NCI-H2107 (cell line): ENCODE measurements at places on chromosomes 5 and 9.

GRCh38 chr9:726005-726404 lies 115.5 kb upstream of the DMRT1 start:
- DNase-seq = no peak

- no peak for DNase-seq
Measured at GRCh38 chr9:110048976-110049698, 158.8 kb downstream of the C9orf152 start.

DNA sequence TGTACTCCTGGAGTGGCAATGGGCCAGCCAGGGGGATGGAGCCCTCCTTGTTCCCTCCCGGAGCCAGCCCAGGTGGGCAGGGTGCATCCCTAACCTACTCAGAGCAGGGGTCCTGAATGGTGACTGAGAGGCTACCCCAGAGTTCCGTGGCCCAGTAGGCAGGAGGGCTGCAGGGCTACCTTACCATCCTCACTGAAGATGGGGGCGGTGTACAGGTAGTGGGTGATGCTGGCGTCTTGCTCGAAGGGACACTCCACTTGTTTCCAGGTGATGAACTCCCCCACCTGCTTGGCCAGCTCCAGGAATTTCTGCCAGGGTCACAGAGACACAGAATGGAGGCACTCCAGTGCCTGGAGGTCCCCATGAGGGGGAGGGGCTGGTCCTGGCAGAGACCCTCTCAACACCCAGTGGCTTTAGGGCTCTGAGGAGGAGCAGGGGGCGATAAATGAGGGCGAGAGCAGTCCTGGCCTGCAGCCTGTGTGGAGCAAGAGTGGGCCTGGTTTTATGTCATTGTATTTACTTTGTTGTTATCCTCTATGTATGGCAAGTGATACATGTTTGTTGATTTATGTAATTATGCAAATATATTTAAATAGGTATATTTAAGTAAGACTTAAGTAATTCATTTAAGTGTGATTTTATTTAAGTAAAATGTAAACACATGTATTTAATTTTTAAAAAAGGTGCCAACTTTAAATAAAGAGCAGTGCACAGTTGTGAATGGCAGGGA lies 39.9 kb upstream of the RNF130 start:
- DNase-seq = no peak

GRCh38 chr5:34847056-34847455 lies 8.1 kb downstream of the TTC23L start:
- no peak for DNase-seq

DNA sequence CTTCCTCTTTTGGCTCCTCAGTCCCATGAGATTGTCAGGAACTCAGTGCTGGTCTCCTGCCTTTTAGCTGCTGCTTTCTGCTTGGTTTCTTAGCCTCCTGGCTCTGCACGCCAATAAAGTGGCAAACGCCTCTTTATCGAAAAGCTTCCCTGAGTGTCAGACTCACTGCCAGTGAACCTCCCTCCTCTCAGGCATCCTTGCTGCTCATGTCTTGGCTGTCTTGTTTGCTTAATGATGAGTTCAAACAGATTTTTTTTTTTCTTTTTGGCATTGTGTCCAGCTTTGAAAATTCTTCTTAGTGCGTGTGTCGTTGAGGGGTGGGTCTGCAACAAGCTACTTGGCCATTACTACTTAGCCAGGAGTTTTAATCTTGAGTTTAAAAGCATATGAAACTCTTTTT lies 14.9 kb downstream of the RASGRF2 start:
- no peak for DNase-seq

DNA sequence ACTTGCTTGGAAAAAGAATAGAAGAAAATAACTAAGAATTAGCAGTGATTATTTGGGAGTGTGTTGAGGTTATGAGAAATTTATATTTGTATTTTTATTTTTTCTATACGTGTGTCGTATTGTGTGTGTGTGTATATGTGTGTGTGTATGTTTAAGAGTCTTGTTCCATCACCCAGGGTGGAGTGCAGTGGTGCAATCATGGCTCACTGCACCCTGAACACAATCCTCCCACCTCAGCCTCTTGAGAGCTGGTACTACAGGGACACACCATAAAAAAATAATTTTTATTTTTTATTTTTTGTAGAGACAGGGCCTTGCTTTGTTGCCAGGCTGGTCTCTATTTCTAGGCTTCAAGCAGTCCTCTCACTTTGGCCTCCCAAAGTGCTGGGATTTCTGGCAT lies 643.8 kb downstream of the PDE4D start:
- no peak for DNase-seq

GRCh38 chr9:109014608-109015280 lies 1.4 kb upstream of the CTNNAL1 start:
- no peak for DNase-seq

GRCh38 chr9:22742401-22742800 lies 295.8 kb downstream of the DMRTA1 start:
- no peak for DNase-seq

GRCh38 chr5:93608855-93609254 lies 25.8 kb downstream of the NR2F1 start:
- no peak for DNase-seq

DNA sequence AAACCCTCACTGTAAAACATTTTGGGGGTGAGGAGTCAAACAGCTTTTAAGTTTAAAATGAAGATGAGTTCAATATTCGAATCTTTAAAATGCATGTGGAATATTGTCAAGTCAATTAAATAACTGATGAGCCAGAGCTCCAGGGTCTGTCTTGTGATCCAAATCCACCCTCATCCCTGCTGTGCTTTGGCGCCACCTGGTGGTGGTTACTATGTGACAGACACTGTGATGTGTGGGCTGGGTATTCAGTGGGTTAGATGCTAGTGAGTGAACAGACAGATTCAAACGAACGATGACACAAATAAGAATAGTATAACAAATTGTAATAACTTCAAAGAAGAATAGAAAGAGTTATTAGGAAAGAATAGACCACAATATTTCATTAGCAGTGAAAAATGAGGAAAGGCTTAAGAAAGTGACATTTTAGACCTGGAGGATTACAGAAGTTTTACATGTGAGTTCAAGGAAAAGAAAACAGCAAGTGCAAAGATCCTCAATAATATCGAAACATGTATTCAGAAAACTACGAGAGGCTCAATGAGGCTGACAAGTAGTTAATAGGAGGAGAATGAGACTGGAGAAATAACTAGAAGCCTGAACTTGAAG lies 51.4 kb upstream of the CHSY3 start:
- peak; percentile 4 for DNase-seq

DNA sequence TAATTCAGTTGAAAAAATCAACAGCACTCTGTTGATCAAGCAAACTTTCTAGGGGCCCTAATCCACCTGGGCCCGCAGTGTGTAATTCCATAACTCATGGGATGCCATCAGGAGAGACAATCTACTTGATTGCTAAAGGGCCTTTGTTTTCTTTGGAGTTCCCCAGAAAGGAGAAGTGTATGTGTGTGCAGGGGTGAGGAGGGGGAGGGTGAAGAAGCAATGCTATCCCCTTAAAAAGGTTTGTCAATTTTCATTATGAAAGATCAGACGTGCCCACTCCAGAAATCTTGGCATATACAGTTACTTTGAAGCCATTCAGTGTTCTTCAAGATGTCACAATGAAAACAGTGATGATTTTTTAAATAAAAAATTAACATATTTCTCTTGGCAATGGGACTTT lies 6.2 kb downstream of the PARP8 start:
- DNase-seq = no peak

DNA sequence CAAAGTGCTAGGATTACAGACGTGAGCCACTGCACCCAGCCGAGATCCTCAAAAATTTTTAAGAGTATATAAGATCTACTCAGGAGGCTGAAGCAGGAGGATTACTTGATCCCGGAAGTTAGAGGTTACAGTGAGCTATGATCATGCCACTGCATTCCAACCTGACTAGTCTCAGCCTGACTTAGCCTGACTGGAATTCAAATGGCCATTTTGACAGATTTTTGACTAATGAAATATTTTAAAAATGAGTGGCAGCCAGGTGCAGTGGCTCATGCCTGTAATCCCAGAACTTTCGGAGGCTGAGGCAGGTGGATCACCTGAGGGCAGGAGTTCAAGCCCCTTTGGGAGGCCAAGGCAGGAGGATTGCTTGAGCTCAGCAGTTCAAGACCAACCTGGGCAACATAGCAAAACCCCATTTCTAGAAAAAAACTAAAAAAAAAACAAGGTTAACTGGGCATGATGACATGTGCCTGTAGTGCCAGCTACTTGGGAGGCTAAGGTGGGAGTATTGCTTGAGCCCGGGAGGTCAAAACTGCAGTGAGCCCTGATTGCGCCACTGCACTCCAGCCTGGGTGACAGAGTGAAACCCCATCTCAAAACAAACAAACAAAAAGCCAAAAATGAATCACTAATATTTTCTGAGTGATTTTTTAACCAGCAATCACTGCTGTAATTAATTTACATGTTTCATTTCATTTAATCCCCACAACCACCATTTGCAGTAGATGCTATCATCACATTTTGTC lies 16.6 kb downstream of the ATOX1 start:
- no peak for DNase-seq

DNA sequence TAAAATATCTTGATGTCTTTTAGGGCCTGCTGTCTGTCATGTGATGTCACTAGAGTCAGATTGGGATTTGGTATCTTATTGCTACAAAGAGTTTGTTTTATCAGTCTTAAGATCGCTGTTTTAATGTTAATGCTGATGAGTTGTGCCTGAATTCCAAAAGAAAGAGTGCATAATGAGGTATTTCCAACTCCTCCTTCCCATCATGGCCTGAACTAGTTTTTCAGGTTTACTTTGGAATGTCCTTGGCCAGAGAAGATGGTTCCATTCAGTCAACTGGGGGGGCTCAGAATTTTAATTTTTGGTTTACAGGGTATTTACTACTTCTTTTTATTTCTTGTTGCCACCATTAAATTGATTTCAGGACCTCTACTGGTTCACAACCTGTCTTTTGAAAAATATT lies 74.3 kb upstream of the MARCHF11 start:
- DNase-seq = no peak

DNA sequence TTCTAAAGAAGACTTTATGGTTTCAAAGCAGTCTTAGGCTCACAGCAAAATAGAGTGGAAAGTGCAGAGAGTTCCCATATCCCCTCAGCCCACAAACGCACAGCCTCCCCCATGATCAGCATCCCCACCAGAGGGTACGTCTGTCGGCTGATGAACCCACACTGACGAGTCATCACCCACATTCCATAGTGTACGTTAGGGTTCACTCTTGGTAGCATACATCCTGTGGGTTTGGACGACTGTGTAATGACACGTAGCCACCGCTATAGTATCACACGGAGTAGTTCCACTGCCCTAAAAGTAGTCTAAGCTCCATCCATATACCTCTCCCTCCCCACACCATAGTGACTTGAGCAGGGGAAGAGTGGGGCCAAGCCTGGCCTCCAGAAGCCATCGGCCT lies 135.7 kb upstream of the PHYKPL start:
- no peak for DNase-seq

DNA sequence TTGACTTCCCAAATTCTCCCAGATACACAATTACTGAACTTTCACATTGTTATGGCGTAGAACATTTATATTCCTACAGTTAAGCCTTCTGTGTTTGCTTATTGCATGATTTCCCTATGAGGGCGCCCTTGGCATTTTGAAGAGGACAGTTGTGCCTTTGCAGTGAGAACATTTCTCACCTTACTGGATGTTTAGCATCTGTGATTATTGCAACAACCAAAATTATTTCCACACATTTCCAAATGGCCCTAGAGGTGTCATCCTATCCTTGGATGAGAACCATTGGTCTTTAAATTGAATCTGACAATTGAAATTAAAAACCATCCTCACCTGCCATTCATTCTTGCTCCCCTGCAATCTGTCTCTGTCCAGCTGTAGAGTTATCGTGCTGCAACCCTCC lies 104.0 kb downstream of the MAMDC2 start:
- no peak for DNase-seq

GRCh38 chr5:82320966-82321365 lies 42.8 kb upstream of the RPS23 start:
- DNase-seq = no peak

DNA sequence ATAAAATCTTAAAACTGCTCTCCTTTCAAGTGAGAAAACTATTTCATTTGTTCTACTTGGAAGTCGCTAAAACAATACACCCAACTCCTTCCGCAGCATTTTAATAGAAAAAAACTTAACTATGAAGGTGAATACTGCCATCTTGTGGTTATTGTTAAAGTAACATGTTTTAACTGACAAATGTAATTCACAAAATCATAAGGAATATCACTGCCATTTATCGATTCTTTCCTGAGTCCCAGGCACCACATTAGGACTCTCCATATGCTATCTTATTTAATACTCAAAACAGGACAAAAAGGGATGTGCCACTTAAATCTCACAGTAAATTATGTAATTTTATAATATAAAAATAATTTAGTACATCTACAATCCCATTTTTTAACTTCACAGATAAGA lies 130.5 kb upstream of the ITGA1 start:
- peak; percentile 7 for DNase-seq

GRCh38 chr5:157050050-157050449 lies 8.9 kb downstream of the HAVCR1 start:
- no peak for DNase-seq

- no peak for DNase-seq
Measured at GRCh38 chr5:120151825-120152224, 312.3 kb upstream of the PRR16 start.

- no peak for DNase-seq
Measured at GRCh38 chr9:5841771-5842573, 9.1 kb upstream of the ERMP1 start.

GRCh38 chr5:69129413-69129812 lies 35.6 kb downstream of the SLC30A5 start:
- DNase-seq = no peak

- DNase-seq = no peak
Measured at GRCh38 chr9:99823681-99824377, 2.1 kb downstream of the NR4A3 start.

DNA sequence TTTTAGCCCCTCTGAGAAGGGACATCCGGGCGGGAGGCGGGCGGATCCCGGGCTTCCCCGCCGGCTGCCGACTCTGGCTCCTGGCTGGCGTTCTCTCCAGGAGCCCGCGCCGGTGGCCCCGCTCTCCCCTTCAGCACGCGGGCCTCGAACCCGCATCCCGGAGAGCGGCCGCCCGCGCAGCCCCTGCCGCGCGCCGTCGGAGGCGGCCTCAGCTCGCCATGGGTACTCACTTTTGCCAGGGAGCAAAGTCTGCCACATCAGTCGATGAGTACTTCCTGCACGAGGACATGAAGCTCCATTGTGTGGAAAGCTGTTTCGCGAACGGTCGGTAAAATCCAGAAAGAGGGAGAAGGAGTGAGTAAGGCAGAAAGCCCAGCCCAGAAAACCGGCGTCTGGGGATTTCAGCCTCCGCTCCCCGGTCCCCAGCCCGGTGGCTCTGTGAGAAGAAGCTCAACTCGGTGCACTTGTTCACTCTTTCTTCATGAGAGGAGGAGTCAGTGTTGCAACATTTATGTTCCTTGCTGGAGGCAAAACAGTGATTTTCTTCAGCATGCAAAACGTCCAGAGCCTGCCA lies at the start of gene PRLR:
Gene PRLR (minus strand): TSS at position 450 of the 574 bp plus-strand sequence. CDS start 140,867 bp downstream, outside the sequence.
- no peak for DNase-seq

DNA sequence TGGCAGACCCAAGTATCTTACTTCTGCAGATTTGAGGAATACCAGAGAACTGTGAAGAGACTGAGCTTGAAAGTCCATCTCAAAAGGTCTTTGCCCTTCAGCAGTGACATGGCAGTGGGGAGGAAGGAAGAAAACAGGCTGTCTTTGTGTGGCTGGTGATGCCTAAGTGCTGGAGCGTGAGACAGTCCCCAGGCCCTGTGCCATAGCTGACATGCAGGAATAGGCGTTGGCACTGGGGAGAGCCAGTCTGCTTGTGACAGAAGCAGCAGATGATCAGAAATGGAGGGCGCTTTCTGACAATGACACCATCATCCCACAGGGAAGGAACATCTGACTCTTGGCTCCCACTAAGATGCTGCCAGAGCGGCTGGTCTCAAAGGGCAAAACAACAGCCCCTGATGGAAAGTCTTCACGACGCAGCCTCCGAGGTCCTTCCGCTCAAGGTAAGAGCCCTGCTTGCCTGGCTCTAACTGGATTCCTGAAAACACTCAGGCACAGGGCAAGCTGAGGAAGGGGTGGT lies 15.5 kb upstream of the GLRX start:
- no peak for DNase-seq
